ENCODE measurements at places on chromosomes 16 and 17.

GRCh38 chr16:68187505-68187904 is 48.4 kb downstream of the ESRP2 start:
- DNase-seq, result no peak

DNA sequence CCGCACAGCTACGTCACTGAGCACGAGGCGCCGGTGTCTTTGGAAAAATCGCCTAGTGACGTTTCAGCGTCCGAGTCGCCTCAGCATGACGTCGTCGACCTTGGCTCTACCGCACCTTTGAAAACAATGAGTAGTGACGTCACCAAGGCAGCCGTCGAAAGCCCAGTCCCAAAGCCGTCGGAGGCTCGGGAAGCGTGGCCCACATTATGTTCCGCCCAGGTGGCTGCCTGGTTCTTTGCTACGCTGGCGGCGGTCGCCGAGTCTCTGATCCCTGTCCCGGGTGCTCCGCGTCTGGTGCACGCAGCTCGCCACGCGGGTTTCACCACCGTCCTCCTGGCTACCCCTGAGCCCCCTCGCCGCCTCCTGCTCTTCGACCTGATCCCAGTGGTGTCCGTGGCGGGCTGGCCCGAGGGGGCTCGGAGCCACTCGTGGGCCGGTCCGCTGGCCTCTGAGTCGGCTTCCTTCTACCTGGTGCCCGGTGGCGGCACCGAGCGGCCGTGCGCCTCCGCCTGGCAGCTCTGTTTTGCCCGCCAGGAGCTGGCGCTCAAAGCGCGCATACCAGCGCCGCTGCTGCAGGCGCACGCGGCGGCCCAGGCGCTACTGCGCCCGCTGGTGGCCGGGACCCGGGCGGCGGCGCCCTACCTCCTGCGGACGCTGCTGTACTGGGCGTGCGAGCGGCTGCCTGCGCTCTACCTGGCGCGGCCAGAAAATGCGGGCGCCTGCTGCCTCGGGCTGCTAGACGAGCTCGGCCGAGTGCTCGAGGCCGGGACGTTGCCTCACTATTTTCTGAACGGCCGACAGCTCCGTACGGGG is 1.5 kb downstream of the TMEM102 start:
- DNase-seq, result peak; percentile 95

DNA sequence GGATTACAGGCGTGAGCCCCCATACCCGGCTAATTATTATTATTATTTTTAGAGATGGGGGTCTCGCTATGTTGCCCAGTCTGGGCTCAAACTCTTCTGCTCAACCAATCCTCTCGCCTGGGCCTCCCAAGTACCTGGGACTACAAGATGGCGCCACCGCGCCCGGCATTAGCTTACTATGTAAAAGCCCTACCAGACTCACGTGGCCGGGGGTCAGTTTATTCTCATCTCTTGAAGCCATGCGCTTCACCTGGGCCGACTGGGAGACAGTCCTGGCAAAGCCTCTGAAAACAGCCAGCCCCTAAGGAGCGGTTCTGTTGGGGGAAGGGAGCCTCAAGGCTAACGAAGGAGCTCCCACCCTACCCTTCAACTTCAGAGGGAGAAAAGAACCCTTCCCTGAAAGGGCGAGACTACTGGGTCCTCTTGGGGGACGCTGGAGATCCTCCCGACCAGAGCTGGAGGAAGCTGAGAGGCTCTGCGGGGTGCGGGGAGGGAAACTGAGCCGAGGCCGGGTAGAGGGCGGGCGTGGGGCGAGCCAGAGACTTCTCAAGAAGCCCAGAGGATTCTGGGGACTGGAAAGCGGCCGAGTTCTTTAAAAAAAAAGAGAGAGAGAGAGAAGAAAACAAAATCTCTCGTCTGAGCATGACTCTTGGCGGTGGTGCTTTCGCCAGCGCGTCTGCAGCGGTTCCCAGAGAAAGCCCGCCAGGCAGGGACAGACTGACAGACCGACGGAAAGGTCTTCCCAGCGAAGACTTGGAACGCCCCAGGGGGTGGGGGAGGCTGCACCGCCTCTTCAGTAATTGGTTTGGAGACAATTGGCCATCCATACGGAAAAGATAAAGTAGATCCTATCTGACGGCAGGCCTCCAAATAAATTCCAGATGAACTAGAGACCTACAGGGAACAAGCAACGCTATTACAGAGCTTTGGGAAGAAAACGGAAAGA is 5.6 kb upstream of the TUBG2 start:
- no peak for DNase-seq

- DNase-seq, result no peak
Measured at GRCh38 chr16:23848958-23849357, 13.2 kb downstream of the PRKCB start.

- DNase-seq, result no peak
Measured at GRCh38 chr17:4858882-4859260, 25.7 kb downstream of the MINK1 start.

DNA sequence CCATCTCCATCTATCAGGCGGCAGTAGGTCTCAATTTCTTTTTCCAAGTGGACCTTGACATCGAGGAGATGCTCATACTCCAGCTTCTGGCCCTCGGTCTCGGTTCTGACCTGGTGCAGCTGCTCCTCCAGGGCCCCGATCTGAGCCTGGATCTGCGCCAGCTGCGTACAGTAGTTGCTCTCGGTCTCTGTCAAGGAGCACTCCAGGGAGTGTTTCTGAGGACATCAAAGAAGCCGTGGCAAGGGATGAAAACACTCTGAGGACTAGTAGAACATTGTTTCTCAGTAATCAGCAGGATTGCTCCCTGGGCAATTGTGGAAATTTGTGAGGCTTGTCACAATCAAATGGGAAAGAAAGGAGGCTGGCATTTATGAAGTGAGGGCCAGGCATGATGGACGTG is 5.9 kb downstream of the KRT28 start:
- DNase-seq, result no peak

GRCh38 chr17:4898351-4898750 is 985 bp upstream of the C17orf107 start:
- DNase-seq, result no peak

GRCh38 chr17:7354262-7354843 is 603 bp upstream of the TMEM95 start:
- DNase-seq, result no peak

DNA sequence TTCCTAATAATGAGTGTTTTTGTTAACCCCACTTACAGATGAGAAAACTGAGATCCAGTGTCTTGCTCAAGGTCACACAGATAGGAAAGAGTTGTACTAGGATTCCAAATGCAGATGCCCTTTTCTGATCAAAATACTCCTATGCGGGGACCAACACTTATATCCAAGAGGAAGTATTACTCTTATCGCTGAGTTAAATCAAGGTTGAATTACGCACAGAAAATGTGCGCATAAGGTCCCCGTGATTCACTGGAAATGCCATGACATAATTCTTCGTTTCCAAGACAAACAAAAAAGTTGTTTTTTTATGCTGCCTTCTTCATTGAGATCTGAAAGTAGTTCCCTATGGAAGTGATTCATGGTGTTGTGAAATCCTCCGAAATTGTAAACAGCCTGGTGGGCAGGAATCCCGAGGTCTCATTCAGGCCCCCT is 463.8 kb upstream of the HSBP1 start:
- no peak for DNase-seq

DNA sequence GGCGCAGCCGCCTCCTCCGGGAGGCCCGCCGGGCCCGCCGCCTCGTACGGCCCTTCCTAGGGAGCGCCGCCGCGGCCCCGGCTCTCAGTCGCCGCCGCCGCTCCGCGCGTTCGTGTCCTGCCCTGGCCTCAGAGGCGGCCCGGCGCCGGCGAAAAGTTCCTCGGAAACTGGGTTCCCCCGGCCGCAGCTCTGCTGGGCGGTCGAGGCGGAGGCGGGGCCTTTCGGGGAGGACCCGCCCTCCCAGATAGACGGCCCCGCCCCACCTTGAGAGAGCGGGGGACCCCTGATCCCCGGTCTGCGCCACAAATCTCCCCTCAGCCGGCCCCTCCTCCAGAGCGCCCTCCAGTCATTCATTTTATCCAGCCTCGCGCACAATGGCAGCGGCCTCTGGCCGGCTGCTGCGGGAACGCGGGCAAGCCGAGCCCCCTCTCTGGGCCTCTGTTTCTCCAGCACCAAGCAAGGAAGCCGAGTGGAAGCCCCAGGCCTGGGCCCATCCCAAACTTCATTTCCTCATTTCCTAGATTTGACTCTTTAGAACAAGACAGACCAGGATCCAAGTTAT is at the start of gene SREBF1:
SREBF1 (minus strand) TSS at position 169 of the 562 bp plus-strand sequence. CDS start 169 bp downstream, outside the sequence.
- no peak for DNase-seq

GRCh38 chr16:75192606-75193264 is 14.2 kb downstream of the CTRB2 start:
- DNase-seq, result peak; percentile 35

DNA sequence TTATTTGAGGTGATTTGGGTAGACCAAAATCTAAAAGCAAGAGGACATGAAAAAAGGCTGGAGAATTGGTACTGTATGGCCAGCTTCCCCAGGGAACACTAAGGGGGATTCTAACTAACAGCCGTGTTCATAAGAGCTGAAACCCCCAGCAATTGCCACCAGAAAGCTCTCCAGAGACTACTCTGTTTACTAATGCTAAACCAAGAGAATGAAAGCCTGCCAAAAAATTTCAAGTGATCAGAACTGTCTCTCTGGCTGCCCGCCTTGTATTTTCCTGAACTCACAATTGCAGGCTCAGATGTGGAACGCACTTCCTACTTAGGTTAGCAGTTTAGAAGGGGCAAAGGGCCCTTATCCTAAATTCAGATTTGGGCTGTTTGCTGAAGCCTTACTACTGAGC is 24.1 kb downstream of the MYH10 start:
- no peak for DNase-seq

- DNase-seq, result no peak
Measured at GRCh38 chr16:50496990-50497389, 51.2 kb upstream of the NKD1 start.

- DNase-seq, result no peak
Measured at GRCh38 chr17:61177351-61177750, 222.3 kb upstream of the TBX2 start.

DNA sequence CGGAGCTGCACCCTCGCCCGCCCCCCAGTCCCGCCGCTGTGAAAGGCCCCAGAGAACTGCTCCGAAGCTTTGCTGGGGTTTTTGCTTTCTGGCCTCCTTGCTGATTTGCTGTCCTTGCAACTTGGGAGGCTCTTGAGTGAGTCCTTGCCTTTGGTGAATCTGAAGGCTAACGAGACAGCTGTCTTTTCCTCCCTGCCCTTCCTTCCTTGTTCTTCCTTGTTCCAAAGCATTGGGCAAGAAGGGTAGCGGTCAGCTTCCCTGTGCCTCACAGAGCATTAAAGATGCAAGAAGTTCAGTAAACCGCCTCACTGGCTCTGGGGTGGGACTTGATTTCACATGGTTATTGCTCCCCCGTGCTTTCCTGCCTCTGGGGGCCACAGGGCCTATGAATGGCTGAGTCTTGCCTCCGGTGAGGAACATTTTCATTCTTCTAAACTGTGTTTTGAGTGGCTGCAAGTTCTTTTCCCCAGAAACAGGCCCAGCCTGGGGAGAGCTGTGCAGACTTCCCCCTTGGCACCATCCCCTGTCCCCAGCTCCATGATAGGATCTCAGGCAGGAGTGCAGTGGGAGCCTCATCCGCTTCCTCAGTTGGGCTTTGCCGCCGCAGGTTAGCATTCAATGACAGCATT is 1.4 kb downstream of the YPEL2 start:
- DNase-seq, result no peak

DNA sequence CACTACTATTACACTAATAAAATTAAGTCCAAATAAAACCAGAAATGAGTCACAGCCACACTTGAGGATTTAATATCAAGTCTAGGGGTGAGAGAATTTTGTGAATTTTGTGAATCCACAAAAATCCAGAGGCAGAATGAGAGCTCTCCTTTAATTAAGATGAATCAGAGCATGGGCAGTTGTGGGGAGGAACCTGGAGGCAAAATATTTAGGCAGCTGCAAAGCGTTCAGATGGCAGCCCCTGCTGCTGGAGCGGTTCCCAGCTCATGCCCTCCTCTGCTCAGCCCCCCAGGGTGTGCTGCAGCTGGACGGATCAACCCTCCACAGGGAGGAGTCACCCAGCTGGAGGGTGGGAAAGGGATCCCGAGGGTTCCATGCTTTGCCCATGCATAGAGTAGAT is 43.4 kb upstream of the IRX6 start:
- no peak for DNase-seq

- no peak for DNase-seq
Measured at GRCh38 chr17:49572226-49572625, 3.4 kb upstream of the NXPH3 start.

- no peak for DNase-seq
Measured at GRCh38 chr17:75920045-75920560, 15.4 kb upstream of the MRPL38 start.

DNA sequence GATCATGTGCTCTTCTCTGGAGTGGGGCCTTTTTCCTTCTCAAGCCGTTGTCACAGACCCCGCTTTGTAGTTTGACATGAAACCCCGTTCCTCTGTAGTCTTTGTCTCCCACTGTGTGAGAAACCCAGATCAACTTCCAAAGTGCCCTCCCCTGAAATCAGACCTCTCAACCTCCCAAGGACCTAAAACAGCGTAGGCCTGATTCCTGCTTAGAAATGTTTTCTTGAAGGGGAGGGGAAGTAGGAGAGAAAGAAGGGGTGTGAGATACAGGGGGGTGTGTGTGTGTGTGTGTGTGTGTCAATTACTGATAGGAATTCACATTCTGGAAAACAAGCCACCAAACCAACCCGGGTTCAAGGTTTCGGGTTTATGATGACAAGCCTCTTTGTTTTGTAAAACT is 1.4 kb downstream of the UBE2O start:
- DNase-seq, result no peak

DNA sequence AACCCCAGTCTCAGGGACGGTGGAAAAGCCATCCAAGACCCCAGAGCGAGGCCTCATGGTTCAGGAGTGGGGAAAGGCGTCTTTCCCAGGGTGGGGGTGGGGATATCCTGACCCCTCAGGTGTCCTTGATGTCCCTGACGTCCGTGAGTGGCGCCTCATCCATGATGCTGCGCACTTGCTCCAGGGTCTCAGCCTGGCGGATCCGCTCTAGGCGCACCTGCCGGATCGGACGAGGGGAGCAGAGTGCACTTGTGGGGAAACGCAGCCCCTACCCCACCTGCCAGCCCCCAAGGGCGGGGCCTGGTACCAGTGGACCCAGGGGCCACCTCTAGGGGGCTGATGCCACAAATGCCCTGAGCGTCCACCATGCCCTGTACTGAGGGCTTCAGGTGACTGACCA is 20.2 kb downstream of the RABEP2 start:
- DNase-seq, result no peak

DNA sequence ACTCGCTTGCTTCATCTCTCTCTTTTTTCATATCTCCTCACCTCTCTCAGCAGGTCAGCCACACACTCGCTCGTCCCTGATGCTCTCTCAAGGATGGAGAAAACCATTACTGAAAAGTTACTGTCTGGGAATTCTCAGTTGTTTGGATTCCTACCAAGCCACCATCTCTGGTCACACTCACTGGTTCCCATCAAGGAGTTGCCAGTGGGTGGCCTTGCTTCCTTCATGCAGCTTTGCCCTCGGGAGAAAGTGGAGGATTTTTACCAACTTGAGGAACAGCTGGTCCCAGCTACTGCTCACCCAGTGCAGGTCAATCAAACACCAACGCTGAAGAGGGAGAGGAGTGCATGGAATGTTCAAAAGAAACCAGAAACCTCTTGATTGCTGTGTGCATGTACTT is 25.3 kb downstream of the MEOX1 start:
- no peak for DNase-seq

- no peak for DNase-seq
Measured at GRCh38 chr17:75769536-75769935, 4.5 kb upstream of the GALK1 start.
